ENCODE measurements at places on chromosomes 7 and 10.

DNA sequence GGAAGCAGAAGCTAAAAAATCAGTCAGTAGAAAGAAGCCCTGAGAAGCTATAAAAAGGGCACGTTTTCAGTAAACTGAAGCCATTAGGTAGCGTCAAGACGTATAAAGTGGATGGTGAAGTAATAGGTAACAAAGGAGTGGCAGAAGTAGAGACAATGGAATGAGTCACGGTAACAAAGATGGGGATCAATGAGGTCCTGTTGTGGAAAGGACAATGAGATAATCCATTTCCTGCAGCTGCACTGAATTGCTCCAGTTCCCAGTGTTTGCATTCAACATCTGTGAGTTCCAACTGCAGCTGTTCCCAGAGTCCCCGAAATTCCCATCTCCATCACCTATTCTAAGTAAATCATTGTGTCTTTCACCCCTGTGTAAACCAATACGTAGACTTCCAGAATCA lies 4.8 kb upstream of the HYCC1 start:
- no peak for DNase-seq

DNA sequence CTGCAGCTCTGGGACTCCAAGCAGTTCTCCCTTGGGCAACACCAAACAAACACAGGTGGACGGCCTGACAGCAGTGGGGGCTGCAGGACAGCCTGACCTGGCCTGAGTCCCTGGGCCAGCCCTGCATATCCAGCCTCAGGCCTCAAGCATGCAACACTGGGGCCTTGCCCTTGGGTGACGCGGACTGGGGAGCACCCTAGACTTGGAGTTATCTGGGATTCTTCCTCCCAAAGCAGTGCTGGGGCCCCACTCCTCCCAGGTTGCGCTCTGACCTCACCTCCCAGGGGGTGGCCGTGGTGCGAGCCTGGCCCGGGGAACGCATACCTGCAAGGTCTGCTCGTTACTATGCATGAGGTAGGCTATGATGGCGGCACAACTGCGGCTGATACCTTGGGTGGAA lies 6.2 kb upstream of the TMEM120A start:
- DNase-seq: no peak

DNA sequence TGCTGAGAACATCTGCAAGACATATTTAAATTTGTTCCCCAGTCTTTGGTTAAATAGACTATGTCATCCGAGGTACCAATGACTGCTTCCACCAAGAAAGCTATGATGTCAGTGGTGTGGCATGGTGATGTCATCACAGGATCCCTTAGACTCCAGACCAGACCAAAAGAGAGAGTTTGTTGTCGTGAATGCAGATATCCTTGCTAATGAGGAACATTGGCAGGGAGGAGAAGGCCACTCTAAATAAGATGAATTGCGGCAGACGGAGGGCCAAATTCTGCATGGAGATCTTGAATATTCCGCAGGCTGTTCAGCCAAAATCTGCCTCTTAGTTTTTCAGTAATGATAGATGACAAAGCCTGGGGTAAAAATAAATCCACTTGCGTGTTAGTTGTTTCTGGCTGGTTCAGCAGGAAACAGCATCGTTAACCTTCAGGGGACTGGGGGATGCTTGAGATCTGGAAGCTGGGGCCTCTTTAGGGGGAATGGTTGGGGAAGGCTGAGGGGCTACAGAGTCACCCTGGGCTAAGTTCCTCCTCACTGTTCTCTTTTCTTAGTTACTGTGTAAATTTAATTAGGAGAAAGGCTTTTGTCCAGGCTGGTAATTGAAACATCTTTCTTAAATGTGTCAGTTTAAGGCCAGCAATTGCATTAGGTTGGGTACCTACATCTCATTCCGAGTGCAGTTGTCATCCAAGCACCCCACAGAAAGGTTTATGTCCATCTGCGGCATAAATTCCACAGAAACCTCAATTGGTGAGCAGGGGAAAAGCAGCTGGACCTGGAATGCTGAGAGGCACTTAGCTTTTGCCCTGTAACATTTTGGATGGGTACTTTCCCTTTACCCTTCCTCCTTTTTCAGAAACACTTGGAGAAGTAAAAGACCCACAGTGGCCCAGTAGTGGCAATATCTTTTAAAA lies 11.6 kb upstream of the CAMK1D start:
- no peak for DNase-seq

GRCh38 chr7:157018328-157018996 lies 8.0 kb upstream of the MNX1 start:
- DNase-seq: no peak

DNA sequence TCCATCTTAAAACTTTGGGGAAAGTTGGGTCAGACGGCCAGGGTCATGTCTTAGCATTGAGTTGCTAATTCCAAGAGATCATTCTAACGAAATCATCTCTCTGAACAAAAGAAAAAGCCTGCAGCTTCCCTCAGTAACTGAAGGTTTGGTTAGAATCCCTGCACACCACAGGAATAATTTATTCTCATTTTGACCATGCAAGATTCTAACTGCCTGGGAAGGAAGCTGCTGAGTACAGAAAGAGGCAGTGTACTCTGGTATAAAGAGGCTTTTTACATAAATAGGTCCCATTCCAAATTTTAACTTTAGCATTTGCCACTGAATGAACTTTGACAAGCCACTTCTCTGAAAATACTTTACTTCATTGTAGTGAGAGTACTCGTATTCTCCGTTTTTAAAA lies 76.9 kb upstream of the RSBN1L start:
- no peak for DNase-seq

DNA sequence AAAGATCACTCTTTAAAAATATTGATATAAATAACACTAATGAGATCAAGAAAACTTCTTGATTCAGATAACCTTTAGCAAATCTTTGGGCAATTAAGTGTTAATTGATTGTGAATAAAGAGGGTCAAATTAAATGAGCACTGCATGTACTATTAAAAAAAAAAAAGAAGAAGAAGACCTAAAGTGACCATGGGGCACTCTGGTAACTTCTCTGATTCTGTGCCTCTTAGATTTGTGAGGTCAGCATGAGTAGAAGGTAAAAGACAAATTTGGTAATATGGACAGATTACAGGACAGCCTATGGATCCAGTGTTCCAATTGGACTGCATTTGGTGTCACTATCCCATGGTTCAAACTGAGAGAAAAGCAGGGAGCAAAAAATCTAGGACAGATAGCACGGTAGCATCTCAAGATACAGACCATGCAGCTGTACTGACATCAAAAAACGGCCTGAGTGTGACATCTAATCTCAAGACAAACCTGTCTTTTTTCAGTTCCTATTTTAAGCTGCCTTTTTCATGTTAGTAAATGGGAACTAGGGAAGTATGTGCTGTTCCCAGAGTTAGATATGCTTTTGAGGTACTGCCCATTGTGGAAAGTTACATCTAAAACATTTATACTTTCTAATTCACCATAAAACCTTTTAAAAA lies 128.0 kb downstream of the KCND2 start:
- no peak for DNase-seq

GRCh38 chr7:68718097-68718551 lies 880.2 kb upstream of the AUTS2 start:
- no peak for DNase-seq

DNA sequence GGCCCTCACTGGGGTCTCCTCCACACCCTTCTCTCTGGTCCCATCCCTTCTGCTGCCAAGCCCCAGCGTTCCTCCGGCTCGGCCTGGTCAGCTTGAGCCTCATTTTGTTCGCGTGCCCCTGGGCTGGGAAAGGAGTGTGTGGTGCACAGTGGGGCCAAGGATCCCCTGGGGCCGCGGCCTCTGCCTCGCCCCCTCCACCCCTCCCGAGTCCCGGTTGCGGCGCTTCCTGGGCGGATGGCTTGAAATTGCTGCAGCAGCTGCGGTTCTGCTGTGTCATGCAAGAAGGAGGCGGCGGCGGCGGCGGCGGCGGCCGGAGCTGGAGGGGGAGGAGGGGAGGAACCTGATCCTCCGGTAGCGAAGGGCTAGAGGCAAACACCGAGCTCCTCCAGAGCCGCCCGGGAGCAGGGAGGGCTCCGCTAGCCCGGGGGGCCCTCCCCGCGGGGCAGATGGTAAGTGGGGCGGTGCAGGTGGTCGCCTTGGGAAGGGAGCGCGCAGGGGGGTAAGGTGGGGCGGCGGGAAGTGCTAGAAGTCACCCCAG lies 217.8 kb upstream of the MKLN1 start:
- peak; percentile 61 for DNase-seq

DNA sequence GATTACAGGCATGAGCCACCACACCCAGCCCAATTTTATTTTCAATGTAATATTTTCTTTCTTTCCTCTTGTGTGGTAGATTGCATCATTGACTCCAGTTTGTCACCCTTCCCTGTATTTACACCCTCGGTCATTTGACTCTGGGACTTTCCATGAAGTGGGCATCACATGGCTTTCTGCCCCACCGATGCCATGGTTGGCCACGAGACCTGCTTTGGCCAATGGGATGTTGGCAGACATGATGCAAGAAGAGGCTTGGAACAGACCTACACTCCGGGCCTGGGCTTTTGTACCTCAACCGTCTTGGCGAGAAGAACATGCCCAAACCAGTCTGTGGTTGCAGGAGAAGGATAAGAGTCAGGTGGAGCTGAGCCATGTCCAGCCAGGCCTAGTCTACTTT lies 38.8 kb upstream of the CACUL1 start:
- DNase-seq: no peak

DNA sequence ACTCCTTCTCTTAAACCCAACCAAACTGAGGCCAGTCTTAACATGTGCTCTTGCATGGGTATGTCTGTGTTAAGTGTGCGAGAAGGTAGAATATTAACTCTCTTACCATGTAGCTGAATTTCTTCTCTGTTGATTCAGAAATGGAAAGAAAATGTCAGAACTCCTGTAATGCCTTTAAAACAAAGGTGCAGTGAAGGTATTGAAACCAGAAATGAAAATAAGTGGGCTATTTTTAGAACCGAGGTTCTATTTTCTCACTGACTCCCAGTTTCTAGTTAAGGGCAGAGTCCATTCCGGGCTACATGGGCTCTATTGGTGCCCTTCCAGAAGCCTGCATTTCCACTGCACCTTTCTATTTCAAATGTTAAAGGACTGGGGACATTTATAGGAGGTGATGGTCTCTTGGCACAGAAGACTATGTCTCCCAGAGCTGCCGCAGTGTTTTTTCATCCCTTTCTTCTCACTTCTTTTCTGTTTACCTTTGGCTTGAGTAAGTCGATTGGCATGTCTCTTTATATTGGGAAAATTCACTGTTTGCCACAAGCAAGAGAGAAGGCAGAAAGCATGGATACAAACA lies 174.9 kb downstream of the LRMDA start:
- no peak for DNase-seq

GRCh38 chr10:86178401-86179152 lies 188.0 kb downstream of the GRID1 start:
- no peak for DNase-seq

DNA sequence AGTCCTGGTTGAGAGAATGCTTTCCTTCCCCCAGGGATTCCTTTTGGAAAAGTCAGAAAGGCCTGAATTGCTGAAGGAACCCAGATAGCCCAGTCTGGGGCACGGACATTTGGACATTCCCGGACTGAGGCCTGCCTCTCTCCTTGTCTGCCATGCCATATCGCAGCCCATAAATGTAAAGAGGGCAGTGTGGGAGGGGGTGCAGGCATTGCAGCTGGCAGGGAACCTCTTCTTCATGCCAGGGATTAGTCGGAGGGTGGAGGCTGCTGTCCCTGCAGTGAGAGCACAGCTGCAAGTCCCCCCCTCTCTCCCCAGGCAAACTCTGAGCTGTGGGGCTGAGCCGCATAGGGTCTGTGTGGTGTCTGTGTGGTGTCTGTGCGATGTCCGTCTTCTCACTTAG lies 486.0 kb upstream of the MKI67 start:
- DNase-seq: no peak

DNA sequence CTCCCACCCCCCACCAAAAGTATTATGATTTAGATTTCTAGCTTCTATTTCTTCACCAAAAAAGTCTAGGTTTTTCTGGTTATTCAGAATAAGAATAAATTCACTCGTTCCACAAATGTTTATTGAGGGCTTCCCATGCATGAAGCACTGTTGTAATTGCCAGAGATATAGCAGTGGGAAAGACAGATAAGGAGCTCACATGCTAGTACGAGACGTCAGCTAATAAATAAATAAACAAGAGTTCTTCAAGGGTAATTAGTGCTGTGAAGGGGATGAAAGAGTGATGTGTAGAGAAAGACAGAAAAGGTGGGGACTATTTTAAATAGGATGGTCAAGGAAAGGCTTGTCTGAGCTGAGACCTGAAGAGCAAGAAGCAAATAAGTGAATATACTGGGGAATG lies 38.1 kb upstream of the SEPTIN7 start:
- DNase-seq: no peak

GRCh38 chr10:124450783-124451057 lies 885 bp upstream of the NKX1-2 start:
- no peak for DNase-seq

GRCh38 chr10:78907551-78908211 lies 161.1 kb upstream of the ZMIZ1 start:
- DNase-seq: no peak

GRCh38 chr10:83769281-83769820 lies 370.0 kb upstream of the GHITM start:
- DNase-seq: no peak

- DNase-seq: no peak
Observed at GRCh38 chr10:29862923-29863614, 196.3 kb downstream of the JCAD start.

- DNase-seq: no peak
Observed at GRCh38 chr7:47351233-47352154, 230.4 kb downstream of the TNS3 start.

DNA sequence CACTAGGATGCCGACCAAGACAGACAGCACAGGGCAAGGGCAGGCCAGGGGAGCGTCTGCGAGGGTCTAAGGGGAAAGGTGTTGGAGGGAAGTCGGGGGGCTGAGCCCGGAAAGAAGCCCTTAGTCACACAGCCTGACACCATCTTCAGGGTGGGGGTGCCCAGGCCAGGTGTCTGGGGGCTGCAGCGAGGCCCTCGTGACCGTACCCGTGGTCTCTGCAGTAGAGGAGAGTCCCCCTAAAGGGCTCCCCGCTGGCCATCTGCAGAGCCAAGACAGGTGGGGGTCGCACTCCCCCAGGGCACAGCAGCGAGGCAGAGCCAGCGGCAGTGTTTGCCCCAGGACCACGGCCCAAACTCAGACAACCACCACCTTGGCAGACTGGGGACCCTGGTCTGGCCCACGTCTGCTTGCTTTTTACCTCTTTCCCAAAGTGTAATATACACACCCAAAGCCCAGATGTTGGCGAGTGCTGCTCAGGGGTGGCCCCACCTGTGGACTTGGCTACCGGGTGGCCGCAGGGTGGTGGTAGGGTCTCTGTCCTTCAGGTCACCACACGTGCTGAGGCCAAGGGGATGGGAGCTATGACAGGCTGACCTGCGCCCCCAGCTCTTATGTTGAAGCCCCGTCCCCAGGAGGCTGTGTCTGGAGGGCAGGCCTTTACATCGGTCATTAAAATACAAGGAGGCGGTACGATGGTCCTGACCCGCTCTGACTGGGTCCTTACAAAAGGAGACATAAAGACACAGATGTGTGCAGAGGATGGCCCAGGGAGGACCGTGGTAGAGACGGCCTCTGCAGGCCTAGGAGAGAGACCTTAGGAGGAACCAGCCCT lies 107.4 kb downstream of the DNAJB6 start:
- DNase-seq: no peak

- no peak for DNase-seq
Observed at GRCh38 chr7:129436335-129436923, 2.2 kb downstream of the STRIP2 start.

GRCh38 chr7:155509359-155509724 lies 37.0 kb downstream of the CNPY1 start:
- no peak for DNase-seq

Data from GF-D8 (cell line).